ENCODE measurements at places on chromosomes 12 and 14. TPM values are rescaled to one million over a fixed set of nuclear protein-coding genes. Genes with fewer than 3 reads are reported as not detected.

DNA sequence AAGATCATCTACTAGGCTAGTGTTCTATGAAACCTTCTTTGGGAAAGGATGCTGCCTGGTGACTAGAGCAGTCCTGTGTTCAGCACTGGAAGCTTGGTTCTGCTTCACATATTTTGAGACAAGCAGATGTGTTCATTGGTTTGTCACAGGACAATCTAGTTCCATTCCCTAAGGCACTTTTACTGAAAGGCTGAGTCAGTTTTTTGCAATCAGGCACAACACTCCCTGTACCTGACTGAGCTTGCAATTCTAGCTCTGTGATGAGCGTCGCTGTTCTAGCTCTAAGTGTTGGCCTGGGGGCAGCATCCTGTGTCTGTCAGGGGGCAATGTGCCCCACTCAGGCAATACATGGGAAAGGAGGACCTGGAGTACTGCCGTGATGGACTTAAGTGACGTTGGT is 144.4 kb downstream of the CAND1 start:
- no peak for DNase-seq
- no peaks in the 10 kb centered on the region for H3K27me3 ChIP-seq
- H3K27ac ChIP-seq, result no peak overlapping the region
- H3K4me3 ChIP-seq, result no peak overlapping the region
- H3K36me3 ChIP-seq, result no peaks in the 10 kb centered on the region

DNA sequence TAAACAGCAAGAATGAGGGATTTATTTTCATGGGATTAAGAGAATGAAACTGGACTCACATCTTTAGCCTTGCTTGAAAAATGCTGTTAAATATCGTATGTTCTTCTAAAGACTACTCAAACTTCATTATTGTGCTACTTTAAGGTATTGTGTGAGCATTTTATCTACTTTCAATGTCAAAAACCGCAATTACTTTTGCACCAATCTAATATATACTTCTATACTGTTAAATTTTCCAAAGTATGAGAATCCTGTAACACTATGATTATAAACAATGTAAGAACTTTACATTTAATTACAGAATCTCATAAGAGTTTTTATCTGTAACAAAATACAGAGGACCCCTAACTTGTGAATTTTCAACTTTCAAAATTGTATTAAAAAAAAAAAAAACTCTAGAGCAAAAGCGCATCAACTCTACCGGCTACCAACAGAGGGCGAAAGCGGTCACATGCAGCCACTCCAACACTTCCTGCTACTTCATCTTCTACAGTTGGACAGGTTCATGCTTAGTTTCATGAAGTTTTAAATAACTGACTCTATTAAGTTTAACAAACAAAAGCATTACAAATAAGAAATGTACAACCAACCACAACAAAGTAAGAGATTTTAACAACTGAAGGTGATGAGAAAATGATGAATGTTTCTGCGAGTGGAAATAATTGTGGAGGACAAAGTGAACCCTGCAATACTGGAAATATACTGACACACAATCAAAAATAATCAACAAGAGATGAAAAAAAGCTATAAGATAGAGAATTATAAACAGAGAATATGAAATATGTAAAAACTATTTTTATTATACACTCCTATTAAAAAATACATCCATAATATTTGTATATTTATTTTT is 210.9 kb downstream of the MED13L start:
- no peak overlapping the region for H3K27ac ChIP-seq
- H3K27me3 ChIP-seq, result no peaks in the 10 kb centered on the region
- no peaks in the 10 kb centered on the region for H3K36me3 ChIP-seq
- H3K4me1 ChIP-seq, result peaks cover 8% of the 10 kb centered on the region

CACNA2D4 gene
- 7.4 TPM for total RNA-seq

DNA sequence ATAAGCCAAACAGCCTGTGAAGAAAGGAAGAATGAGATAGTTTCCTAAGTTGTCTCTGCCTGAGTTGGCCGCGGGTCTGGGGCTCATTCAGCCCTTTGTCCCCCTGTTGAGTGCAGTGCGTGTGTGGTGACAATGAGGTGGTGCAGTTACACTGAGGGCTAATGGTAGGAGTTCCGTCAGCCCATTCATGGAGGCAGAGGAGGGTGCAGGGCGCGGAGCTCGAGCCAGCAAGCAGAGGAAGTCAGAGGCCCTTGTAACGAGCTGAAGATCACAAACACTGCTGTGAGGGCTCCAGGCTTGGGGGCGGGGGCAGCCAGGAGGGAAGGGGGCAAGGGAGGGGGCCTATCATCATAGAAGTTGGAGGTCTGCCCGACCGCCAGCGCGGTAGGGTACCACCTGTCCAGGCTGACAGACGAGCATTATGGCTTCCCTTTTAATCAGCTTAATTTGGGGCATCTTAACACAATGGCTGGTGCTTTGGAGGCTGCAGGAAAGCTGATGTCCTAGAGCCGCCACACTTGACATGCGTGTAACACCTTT is 20.5 kb downstream of the CCND2 start:
- H3K4me3 ChIP-seq, result no peak overlapping the region
- no peak overlapping the region for H3K27ac ChIP-seq
- H3K27me3 ChIP-seq, result no peaks in the 10 kb centered on the region
- DNase-seq, result no peak
- no peaks in the 10 kb centered on the region for H3K36me3 ChIP-seq

JDP2 gene
- 17.9 TPM for total RNA-seq

STAC3 gene
- 5.3 TPM for total RNA-seq

PGAM5 gene
- 29.9 TPM for total RNA-seq

KSR2 gene
- total RNA-seq, result not detected

DNA sequence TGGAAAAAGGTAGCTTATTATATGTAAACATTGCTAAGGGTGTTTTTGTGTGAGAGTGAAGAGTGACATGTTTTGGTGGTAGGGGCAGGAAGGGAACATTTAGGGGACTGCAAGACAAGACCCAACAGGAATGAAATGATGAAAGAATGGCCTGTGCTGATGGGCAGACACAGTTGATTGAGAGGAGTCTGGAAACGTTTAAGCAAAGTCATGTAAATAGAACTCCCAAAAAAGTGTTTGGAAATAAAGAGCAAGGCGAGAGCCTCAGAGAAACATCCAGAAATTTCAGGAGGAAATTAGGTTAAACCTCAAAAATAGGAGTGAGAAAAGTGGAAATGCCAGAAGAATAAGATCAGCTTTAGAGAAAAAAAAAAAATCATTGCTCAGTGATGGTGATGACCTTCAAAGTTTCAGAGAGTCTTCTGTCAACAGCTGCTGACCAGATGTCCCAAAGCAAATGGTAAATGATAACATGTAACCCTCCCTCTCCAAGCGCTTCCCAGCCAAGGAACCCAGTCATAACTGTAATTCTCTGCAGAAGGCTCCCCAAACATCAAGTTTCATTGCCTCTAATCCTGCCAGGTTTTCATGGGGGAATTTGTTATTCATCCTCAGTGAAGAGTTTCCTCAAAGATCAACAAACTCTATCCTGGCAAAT is 223.2 kb upstream of the FAR2 start:
- H3K4me3 ChIP-seq, result no peak overlapping the region
- no peaks in the 10 kb centered on the region for H3K27me3 ChIP-seq
- DNase-seq, result no peak
- no peaks in the 10 kb centered on the region for H3K4me1 ChIP-seq
- no peaks in the 10 kb centered on the region for H3K36me3 ChIP-seq

GRCh38 chr14:89740241-89740640 is 214.3 kb downstream of the EFCAB11 start:
- no peaks in the 10 kb centered on the region for H3K36me3 ChIP-seq
- no peak overlapping the region for H3K4me3 ChIP-seq

GRCh38 chr14:23653051-23653450 is 16.9 kb downstream of the DHRS2 start:
- no peak overlapping the region for H3K4me3 ChIP-seq
- H3K4me1 ChIP-seq, result no peaks in the 10 kb centered on the region
- H3K27ac ChIP-seq, result no peak overlapping the region
- H3K27me3 ChIP-seq, result no peaks in the 10 kb centered on the region
